ENCODE measurements at places on chromosomes 6 and 20.

- peak; percentile 54 for DNase-seq
These were observed 125.8 kb downstream of the MRPL14 start for GRCh38 chr6:44001318-44002066.

GRCh38 chr6:62445521-62445920, 159.5 kb upstream of the KHDRBS2 start:
- DNase-seq: no peak

DNA sequence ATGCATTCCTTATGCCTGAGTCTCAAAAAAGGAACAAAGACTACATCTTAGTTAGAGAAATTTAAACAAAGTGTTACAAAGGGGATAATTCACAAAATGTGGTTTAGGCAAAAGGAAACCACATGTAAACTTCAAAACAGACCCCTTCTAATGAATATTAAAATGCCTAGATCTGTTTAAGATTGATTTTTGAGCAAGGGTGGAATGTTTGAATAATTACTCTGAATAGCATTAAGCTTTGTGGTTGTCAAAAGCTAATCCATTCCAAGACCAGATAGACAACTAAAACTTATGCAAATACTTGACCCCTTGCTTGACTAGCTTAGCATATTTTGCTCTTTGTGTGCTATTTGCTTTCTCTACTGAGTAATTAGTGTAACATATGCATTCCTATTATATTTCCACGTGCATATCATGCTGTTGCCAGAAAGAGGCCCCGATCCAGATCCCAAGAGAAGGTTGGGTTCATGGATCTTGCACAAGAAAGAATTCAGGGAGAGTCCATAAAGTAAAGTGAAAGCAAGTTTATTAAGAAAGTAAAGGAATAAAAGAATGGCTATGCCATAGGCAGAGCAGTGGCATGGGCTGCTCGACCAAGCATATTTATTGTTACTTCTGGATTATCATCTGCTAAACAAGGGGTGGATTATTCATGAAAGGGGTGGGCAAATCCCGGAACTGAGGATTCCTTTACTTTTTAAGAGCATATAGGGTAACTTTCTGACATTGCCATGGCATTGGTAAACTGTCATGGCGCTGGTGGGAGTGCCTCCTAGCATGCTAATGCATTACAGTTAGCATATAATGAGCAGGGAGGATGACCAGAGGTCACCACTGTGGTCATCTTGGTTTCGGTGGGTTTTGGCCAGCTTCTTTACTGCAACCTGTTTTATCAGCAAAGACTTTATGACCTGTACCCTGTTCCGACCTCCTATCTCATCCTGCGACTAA, 1193.4 kb upstream of the EYS start:
- DNase-seq: no peak

DNA sequence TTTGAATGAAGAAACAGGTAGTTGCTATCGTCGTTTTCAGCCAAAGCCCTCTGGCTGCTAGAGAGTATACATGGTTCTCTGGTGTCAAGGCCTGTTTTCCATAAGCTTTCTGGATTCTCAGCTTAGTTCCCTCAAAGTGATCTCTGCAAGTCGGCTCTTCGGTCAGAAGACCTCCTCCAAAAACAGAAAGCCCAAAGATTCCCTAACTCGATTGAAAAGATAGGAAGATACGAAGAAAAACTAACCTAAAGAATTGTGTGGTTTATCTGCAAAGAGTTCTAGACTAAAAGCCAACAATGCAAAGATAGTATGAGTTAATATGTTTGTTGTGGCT, 545 bp upstream of the ASCC3 start:
- DNase-seq: no peak

DNA sequence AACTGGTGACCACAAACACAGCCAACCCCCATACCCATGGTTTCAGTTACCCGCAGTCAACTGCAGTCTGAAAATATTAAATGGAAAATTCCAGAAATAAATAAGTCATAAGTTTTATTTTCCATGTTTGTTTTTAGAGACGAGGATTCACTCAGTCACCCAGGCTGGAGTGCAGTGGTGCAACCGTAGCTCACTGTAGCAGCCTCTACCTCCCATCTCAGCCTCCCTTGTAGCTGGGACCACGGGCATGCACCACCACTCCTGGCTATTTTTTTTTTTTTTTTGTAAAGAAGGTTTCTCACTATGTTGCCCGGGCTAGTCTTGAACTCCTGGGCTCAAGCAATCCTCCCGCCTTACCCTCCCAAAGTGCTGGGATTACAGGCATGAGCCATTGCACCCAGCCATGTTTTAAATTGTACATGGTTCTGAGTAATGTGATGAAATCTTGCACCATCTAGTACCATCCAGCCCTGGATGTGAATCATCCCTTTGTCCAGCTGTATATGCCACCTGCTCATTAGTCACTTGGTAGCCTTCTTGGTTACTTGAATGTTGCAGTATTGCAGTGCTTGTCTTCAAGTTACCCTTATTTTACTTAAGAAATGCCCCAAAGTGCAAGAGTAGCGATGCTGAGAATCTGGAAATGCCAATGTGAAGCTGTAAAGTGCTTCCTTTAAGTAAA, 14.5 kb downstream of the CSNK2A1 start:
- no peak for DNase-seq

DNA sequence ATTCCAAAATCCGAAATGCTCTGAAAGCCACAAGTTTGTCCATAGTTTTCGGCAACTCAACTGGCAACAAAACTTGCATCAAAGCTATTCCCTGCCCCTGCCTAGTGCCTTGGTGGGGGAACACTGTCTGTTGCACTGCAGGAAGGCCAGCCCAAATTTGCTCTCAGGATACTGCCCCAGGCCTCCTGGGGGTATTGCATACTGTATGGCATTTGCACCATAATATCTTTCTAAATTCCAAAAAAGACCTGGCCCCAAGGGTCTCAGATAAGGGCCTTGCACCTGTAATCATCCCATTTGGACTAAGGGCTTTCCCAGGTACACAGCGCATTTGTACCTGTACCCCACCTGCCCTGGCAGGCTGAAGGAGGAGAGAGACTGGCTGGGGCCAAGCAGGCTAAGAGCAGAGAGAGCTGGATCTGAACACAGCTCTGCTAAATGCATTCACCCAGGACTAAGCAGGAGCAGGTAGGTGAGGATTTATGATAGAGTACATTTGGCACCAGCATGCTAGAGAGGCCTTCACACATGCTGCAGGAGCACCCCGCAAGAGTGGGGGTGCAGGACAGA, 4.0 kb upstream of the GRM4 start:
- no peak for DNase-seq

GRCh38 chr20:60031107-60031506, 72.9 kb downstream of the CDH26 start:
- no peak for DNase-seq

GRCh38 chr6:100808638-100809275, 72.4 kb downstream of the ASCC3 start:
- no peak for DNase-seq

DNA sequence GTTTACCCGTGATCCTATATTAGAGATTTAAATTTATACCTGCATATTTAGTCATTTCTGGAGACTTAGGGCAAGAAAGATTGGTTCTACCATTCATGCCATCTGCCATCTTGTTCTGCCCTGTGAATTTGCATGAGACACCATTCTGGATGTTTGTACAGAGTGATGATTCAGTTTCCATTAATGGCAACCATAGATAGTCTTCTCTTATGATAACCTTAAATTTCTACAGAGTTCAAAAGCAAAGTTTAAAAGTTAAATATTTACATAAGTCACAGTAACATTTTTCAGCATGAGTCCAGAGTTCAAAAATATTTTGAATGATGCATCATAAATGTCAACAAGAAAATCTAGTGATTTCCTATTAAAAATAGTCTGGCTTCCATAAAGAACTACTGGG, 23.2 kb downstream of the PLCB1 start:
- no peak for DNase-seq

DNA sequence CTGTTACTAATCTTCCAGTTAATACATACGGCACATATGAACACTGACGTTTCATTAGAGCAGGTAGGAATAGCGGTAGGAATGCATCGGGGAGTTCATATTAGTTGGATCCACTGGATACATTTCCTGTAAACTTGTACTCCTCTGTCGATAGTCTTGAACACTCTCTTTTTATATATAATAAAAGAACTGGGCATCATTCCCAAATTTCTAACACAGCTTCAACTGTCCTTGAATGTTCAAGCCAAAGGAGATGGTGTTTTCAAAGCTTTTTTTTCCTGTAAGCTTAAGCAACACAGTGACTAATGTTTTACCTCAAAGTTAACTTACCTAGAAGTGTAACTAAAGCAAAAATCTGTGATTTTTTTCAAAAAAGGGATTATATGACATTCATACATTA, 195.3 kb downstream of the UTRN start:
- no peak for DNase-seq

GRCh38 chr20:38722683-38723016, 1.6 kb upstream of the SLC32A1 start:
- DNase-seq: no peak

DNA sequence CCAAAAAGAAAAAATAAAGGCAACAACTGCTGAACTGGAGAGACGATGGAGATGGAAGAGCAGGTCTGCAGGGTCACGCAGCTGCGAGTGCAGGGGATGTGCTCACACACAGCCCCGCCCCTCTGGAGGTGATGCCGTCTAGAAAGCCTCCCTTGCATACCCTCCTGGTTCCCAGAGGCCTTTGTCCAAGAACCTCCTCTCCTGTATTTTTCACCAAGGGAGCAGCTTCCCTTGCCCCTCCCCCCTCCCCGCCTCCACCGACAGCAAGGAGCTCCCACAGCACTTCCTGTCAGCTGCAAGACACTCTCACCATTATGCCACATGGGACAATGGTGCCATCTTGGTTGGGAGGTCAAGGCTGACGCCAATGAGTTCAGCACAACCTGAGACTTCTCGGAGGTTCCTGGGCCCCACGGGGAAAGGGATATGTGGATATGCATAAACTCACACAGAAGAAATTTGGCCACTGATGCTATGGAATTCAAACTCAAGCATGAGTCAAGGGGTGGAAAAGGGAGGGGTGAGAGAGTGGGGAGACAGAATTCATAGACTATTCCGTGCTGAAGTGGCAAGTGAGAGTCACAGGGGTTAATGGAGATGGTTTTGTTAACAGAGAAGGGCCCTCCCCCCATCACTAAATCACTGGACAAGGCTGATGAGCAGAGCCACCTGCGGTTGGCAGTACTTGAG, 132.9 kb downstream of the SCML4 start:
- no peak for DNase-seq

- no peak for DNase-seq
These were observed 16.2 kb upstream of the SLC22A16 start for GRCh38 chr6:110492584-110492983.

GRCh38 chr20:63668351-63668750, 10.2 kb downstream of the RTEL1 start:
- DNase-seq: no peak

DNA sequence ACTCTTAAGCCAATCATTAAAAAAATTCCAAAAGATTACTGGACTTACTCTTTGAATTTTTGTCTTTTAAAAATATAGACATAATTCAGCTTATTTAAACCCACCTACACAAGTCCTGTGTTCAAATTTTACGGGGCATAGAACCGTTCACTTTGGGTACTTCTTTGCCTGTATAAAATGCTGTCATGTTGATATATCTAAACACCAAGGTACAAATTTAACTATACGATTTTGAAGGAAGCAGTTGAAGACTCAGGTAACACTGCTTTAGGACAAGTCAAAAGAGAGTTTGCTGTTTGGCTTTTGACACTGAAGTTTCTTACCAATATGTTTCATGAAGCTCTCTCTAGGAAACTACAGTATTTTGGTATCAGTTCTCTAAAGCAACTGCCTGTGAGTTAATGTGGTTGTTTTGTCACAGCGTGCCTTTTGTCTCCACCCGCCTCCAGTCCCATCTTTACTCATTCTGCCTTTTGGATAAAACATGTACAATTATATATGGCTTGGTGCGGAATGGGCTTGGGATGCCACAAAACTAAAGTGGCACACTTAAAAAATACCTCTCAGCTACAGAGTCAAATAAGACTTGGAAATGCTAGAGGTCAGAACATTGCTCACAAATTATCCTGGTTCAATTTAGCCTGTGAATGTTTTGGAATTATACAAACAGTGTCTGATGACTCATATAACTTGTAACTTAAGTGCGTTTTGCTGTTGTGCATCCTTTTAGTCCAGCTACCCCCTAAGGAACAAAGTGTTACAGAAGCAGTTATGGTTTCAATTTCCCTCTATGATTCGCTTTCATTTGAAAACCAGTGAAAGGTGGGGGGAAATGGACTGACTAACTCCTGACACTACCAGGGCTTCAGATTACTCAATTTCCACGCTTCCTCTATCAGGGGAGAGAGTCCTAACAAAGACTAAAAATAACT, 38.7 kb downstream of the RGS17 start:
- DNase-seq: no peak

DNA sequence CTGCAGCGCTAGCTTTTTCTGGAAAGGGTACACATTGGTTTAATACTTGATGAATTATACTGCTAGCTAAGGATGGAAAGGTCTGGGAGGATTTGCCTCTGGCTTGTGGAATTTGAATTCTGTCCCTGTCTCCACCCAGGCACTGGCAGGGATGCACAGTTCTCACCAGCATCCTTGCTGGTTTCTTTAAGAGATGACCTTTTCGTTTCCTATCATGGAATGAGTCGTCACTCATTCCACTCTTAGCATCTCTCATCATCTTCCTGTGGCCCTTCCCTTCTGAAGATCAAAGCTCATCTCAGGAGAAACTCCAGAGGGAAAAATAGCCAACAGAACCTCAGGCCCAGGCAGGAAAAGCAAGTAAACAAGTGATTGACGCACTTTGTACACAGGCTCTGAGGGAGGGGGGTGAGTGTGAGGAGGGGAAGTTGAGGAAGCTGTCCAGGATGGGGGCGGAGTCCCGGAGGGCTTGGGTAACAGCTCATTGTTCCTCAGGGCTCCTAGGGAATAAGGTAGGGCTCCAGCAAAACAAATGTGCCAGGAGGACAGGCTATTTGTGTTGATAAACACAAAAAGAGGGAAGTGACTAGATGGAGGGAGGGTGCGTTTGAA, 25.7 kb upstream of the SAYSD1 start:
- no peak for DNase-seq

DNA sequence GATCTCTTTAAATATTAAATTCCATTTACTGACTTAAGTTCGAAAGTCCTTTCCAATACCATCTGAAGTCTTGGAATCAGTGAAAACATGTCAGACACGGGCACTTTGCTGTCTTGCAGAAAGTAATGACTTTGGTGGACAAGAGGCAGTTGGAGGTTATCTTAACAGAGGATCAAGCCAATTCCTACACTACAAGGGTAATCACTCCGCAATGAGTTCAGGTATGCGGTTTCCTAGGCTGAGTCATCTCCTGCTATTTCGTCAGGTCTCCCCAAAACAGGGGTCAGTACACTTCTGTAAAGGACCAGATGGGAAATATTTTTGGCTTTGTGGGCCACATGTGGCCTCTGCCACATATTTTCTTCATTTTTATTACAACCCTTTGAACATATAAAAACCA, 656.6 kb downstream of the KIF16B start:
- DNase-seq: no peak

DNA sequence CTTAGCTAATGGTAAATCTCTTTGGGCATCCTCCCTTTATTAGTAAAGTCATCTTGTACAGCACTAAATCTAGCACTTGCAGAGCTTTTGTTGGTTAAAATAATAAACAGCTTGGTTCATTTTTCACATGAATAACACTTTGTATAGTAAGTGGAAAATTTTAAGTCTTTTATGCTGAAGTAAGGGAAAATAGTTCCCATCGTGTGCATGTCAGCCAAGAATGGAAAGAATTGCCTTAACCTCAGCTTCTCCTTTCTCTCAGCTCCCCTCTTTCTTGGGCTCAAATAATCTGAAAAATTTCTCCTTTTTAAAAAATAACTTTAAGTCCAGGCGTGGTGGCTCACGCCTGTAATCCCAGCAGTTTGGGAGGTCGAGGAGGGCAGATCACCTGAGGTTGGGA, 16.6 kb downstream of the SNRPC start:
- DNase-seq: no peak
